Mononuclear cell (primary cell): ENCODE measurements at places on chromosomes 16 and 17. TPM values are rescaled to one million over a fixed set of nuclear protein-coding genes. Genes with fewer than 3 reads are reported as not detected.

The UQCRC2 gene
- total RNA-seq, result 202 TPM

The TBC1D28 gene
- total RNA-seq, result not detected

The RNF222 gene
- 0.73 TPM for total RNA-seq

The RHBDL1 gene
- total RNA-seq, result 0.84 TPM

The PIMREG gene
- total RNA-seq, result not detected

The IL21R gene
- 21.1 TPM for total RNA-seq

The DUSP3 gene
- total RNA-seq, result 16.6 TPM

The MXRA7 gene
- 10.3 TPM for total RNA-seq

The TPSB2 gene
- not detected for total RNA-seq

The SCGB1C2 gene
- total RNA-seq, result not detected

The WDR90 gene
- total RNA-seq, result 4.6 TPM

The HCRT gene
- total RNA-seq, result not detected

The SLC2A4 gene
- total RNA-seq, result not detected

The PIPOX gene
- 2.9 TPM for total RNA-seq

The ZPBP2 gene
- total RNA-seq, result not detected

The KRTAP3-2 gene
- total RNA-seq, result not detected
